ENCODE measurements at places on chromosomes 4 and X. TPM values are rescaled to one million over a fixed set of nuclear protein-coding genes. Genes with fewer than 3 reads are reported as not detected.

The FAM9C gene
- total RNA-seq, result not detected

DNA sequence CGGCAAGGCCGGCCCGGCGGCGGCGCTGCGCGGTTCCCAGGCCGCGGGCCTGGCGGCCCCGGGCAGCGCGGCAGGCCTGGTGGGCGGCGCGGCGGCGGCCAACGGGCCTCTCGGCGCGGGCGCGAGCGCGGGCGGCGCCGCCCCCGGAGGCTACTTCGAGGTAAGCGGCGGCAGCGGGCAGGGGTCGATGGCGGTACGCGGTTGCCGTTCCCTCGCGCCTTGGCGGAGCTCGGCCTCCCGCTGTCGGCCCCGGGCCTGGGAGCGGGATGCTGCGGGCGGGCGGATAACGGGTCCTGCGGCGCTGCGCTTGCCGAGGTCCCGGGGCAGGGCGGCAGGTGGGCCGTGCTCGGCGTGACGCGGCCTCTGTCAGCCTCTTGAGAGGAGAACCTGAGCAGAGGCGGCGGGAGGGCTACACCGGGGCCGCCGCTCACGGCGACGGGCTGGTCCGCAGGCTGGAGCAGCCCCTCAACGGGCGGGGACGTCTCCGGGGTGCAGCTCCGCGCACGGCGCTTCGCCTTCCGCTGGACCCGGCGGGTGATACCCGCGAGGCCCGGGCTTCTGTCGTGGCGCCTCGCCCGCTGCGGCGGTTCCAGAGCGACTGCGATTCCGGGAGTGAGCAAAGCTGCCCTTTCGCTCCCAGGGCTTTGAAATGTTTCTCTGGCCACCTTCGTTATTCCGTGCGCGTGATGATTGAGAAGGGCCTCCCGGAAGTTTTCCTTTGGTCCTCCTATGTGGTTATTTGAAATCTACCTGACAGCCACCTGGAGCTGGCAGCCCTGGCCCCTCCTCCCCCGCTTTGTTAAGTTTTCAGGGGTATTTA, 774 bp downstream of the FAM193A start:
- no peak for DNase-seq
- H3K4me1 ChIP-seq, result peaks cover 35% of the 10 kb centered on the region
- no peaks in the 10 kb centered on the region for H3K36me3 ChIP-seq

- H3K27me3 ChIP-seq, result no peaks in the 10 kb centered on the region
- no peaks in the 10 kb centered on the region for H3K36me3 ChIP-seq
- no peak overlapping the region for H3K4me3 ChIP-seq
- no peaks in the 10 kb centered on the region for H3K4me1 ChIP-seq
- no peak overlapping the region for H3K27ac ChIP-seq
These were observed 55.7 kb upstream of the CLDN34 start for GRCh38 chrX:9911487-9911886.

- H3K4me3 ChIP-seq, result no peak overlapping the region
- no peak overlapping the region for H3K27ac ChIP-seq
- no peak for DNase-seq
These were observed 171.8 kb downstream of the HNRNPD start for GRCh38 chr4:82201805-82202641.

Data from thoracic aorta (tissue), 2 donors.